ENCODE measurements at places on chromosomes 4 and X.

DNA sequence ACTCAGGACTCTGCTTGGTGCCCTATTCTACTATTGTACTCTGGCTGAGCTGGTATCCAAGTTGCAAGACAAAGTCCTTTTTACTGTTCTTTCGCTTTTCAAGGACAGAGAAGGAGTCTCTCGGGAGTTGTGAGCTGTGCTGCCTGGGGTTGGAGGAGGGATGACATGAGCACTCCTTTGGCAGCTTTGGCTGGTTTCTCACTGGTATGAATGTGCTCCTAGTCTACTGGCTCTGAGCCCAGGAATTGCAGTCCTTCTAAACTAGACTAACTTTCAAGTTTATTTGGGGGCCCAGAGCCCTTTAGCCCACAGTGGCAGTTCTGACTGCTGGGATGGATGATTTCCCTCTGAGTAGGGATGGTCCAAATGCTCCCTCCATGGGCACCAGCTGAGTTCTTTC lies 997.1 kb downstream of the RAB28 start:
- no peak for DNase-seq

GRCh38 chr4:76559236-76560071 lies 124.4 kb downstream of the SHROOM3 start:
- no peak for DNase-seq

- DNase-seq = no peak
These were observed 2.3 kb downstream of the HCFC1 start for GRCh38 chrX:153969125-153969903.

- no peak for DNase-seq
These were observed 90.6 kb downstream of the MID1IP1 start for GRCh38 chrX:38891641-38892413.

DNA sequence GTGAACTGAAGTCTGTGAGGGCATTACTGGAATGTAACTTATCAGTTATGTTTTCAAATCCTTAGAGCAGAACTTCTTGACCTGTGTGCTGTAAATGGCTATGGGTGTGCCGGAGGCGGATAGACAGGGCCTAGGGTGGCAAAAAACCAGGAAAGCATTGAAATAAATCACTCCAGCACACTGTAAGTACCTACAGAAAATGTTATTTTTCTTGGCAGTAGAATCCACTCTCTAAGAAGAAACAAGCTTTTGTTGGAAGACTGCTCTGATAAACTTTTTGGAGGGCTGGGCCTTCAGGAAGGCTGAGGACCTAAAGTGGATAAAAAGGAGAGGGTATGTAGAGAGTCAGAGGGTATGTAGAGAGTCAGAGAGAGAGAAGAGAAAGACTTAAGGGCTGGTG lies 14.9 kb downstream of the CPE start:
- no peak for DNase-seq

DNA sequence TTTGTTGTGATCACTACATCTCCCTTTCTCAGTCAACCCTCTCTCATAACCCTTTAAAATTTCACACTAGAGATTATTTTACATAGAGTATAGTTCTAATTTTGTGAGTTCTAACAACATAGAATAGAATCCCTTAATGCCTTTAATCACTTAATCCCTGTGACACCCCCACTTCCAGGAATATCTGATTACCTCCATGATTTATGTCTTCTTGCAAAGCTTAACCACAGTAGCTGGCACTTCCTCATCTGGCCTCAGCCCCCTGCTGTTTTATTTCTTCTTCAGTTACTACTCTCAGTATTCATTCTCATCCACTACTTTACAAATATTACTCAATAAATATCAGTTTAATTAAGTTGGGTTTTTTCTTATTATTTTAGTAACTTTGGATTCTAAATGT lies 340.9 kb downstream of the CENPC start:
- no peak for DNase-seq

DNA sequence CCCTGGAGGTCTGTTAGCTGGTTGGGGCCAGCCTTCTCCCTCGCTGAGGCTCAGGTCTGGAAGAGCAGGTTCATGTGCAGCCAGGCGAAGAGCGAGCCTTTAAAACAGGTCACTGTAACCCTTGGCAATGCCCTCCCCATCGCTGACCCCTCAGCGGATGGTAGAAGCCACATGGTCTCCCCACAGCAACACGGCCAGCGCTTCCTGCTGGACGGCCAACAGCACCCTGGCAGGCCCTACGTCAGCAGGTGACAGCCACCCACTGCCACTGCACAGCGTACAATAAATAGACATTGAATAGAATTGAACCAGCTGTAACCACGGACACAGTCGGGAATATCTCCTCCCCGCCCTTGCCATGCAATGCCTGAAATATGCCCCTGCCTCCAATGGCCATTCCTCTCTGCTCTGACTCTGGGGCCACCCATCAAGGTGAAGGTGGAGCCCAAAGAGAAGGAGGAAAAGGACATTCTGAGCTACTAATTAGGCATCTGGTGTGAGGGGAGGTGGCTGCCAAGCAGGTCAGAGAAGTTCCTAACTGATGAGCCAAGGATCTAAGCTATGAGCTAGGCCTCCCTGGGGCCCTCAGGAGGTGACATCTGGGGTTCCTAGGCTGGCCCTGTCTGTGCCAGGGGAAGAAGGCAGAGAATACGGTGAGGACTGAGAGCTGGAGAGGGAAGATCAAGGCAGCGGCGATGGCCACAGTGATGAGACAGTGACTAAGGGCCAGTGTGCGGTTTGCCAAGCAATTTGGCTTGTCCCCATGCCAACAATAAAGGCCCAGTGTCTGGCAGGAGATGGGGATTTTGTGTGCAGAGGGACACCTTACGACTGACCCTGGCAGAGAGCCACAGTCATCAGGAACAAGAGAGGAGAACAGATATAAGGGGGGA lies 202.3 kb downstream of the BCOR start:
- DNase-seq = no peak

DNA sequence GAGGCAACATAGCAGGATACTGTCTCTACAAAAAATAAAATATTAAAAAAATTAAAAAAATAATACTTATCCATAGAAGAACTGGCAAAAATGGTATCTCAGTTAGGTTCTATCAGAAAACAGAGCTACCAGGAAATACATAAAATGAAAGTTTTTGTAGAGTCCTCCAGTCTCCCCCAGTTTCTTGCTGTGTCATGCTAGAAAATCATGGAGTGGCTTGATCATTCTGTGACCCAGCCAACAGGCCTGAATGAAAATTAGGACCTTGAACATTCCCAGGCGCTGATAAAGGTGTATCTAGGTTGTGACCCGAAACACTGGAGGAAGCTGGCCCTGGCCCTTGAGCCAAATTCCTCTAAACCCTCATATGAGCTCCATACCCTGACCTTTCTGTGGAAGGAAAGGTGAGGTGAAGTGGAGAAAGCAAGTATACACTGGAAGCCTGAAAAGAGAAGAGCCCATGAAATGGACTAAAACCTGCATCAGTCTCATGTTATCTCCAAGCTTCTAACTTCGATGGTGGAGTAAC lies 652 bp downstream of the SMIM9 start:
- no peak for DNase-seq

GRCh38 chrX:125378205-125378604 lies 58.5 kb downstream of the TEX13C start:
- no peak for DNase-seq

- DNase-seq = no peak
These were observed 13.7 kb upstream of the GPAT3 start for GRCh38 chr4:83522239-83522638.

DNA sequence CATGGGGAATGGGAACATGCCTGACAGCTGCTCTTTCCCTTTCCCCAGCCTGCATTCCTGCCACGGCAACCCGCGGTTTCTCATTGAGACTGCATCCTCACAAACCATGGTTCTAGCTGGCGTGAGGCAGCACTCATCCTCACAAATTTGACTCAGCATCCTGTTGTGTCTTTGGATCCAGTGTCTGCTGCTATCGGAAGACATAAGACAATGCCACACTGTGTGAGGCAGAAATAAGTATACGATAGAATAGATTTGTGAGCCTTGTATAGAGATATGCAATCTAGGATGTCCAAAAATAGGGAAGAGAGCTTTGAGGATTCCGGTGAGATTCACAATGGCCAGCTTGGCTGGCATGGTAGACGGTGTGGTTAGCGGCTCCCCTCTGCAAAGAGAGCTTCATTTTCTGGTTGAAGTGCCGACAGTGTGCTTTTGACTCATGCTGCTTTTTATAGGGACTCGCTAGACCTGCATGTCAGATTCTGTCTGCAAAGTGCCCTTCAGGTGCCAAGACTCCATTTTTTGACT lies 161.3 kb upstream of the PSAPL1 start:
- DNase-seq = no peak

GRCh38 chr4:80900908-80901307 lies 129.6 kb upstream of the BMP3 start:
- no peak for DNase-seq

DNA sequence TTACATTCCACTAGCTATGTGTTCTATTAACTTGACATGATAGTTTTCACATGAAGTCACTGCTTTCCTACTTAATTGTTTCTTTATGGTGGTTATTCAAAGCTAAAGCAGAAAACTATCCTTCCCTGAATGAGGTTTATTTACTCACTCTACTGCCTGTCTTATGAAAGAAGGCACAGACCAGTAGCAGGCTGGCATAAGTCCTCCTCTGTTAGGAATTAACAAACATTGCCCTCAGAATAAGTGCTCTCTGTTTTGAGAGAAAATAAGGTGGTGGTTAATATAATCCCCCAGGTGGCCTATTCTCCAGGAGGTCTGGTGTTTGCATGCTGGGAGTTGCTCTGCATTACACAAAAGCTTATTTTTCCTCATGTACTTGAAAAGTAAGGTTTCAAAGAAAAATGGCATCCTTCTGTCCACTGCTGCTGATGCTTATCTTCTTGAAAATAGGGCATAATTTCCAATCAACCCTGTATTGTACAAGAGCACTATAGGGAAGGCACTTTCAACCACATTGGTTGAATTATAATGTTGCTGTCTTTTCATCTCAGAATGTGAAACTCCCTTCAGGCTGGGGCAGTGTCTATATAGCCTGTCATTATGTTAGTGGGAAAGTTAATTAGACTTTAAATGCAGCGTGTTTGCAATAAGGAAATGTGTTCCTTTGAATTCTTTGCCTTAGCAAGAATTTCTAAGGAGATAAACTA lies 119.7 kb upstream of the TBC1D9 start:
- no peak for DNase-seq

GRCh38 chr4:53602390-53602789 lies 11.1 kb upstream of the LNX1 start:
- no peak for DNase-seq

GRCh38 chrX:17501746-17502145 lies 126.7 kb downstream of the NHS start:
- no peak for DNase-seq

- DNase-seq = no peak
These were observed 140.0 kb downstream of the IDS start for GRCh38 chrX:149365061-149365460.

- DNase-seq = peak; percentile 4
These were observed at the start of gene MID2 for GRCh38 chrX:107825698-107826237. MID2 (plus strand) TSS chrX:107825866; CDS start chrX:107826427, 561 bp downstream.

DNA sequence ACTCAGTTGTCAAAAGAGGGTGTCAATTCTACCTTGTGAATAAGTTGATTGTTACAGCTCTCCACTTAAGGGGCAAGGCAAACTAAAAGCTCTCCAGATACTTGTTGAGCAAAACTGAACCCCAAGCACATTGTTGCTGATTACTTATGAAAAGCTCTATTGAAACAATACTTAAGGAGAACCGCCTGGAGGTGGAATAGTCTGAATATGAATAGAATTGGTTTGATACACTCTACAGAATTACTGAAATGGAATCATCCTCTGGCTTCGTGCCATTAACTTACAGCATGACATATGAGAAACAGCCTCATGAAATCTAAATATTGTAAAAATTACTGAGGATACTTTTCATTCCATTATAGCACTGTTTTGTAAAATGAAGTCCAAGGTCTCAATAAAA lies 127.0 kb upstream of the SH3RF1 start:
- DNase-seq = no peak

DNA sequence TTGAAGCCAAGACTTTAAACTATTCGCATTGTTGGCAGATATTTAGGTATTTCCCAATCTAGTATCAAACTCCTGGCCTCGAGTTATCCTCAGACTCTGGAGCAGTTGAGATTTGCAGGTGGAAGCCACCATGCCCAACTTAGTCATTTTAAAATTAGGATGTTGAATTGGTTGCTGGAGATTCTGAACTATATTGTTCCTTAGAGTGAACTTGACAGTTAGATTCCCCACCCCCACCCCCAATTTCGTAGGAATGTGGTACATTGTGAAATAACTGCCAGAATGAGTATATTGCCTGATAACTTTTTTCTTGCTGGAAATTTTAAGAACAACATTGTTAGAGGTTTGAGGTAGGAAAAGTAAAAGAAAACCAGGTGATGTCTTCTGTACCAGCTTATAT lies 2.3 kb downstream of the NOCT start:
- DNase-seq = no peak

GRCh38 chr4:84870398-84871163 lies 95.9 kb downstream of the WDFY3 start:
- DNase-seq = no peak

DNA sequence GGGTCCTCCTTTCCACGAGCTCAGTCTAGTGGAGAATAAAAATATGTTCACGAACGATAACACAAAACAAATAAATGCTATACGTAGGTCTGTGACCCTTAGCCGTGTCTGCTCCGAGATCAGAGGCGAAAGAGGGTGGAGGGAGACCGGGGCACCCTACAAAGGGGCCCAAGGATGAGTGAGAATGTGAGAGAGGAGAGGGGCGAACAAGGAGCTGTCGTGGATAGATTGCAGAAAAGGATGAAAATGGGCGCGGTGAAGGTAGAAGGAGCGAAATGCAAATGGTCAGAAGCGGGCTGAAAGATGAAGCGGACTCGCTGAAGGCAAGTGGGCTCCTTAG lies 6.2 kb upstream of the ZBTB33 start:
- no peak for DNase-seq

DNA sequence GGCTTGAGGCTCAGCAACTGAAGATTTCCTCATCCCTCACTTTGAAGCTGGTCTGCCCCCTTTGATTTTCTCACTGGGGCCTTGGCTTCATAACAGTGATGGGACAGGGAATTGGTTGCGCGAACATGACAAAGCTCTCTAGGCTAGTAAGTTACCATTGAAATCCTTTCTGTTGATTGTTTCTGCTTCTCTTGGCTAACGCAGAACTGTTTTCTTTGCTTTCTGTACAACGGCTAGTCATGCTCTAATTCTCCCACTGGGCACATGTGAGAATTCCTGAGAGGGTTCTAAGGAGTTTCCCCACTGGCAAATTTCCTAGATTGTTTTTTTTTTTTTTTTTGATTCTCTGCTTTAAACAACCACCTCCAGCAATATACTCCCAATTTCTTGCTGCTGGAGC lies 738.6 kb downstream of the PCDH7 start:
- no peak for DNase-seq

GRCh38 chrX:111483135-111483534 lies 28.3 kb upstream of the SERTM2 start:
- DNase-seq = no peak

GRCh38 chr4:7297374-7297773 lies 105.0 kb downstream of the SORCS2 start:
- no peak for DNase-seq
